ENCODE measurements at places on chromosomes 1 and 21. TPM values are rescaled to one million over a fixed set of nuclear protein-coding genes. Genes with fewer than 3 reads are reported as not detected.

DNA sequence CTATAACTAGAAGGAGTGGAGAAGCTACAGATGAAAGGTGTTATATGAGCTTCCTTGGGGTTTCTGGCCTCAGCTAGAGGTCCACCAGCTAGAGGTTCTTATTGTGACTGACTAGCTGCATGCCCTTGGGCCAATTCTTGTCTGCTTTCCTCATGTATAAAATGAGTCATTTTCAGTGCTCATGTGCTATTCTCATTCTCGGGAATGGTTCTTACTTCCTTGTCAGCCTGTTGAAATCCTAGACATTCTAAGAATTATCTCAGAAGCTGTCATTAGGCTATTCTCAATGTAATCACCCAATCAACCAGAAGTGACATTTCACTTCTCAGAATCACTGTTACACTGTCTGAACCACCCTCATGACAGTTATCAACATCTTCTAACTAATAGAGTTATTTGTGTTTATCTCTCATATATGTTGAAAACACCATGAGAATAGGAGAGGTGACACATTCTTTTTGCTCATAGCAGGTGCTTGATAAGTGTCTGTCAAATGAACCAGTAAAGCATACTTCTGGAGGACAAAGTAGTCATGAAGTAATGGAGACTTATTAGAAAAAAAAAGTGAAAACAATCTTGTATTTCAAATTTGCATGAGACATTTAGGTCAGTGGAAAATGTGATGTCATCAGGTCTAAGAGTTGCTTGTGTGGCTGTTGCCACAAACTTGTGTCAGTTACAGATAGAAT, 122.8 kb upstream of the IVNS1ABP start:
- H3K36me3 ChIP-seq, result no peaks in the 10 kb centered on the region
- no peak overlapping the region for H3K4me3 ChIP-seq
- peaks cover 20% of the 10 kb centered on the region for H3K4me1 ChIP-seq
- no peaks in the 10 kb centered on the region for H3K27me3 ChIP-seq
- no peak overlapping the region for H3K27ac ChIP-seq

GJA8 gene
- not detected for total RNA-seq

- peaks cover 25% of the 10 kb centered on the region for H3K27me3 ChIP-seq
- H3K4me3 ChIP-seq, result no peak within 1 kb of the TSS
- no peak within 1 kb of the TSS for H3K27ac ChIP-seq
- no peaks in the 10 kb centered on the region for H3K4me1 ChIP-seq
- H3K36me3 ChIP-seq, result no peaks in the 10 kb centered on the region
Measured at GRCh38 chr1:153375511-153375910, at the start of gene S100A12. Gene S100A12, minus strand, starts transcription at chr1:153375621. Its CDS starts 1,029 bp downstream, at chr1:153374592.

DNA sequence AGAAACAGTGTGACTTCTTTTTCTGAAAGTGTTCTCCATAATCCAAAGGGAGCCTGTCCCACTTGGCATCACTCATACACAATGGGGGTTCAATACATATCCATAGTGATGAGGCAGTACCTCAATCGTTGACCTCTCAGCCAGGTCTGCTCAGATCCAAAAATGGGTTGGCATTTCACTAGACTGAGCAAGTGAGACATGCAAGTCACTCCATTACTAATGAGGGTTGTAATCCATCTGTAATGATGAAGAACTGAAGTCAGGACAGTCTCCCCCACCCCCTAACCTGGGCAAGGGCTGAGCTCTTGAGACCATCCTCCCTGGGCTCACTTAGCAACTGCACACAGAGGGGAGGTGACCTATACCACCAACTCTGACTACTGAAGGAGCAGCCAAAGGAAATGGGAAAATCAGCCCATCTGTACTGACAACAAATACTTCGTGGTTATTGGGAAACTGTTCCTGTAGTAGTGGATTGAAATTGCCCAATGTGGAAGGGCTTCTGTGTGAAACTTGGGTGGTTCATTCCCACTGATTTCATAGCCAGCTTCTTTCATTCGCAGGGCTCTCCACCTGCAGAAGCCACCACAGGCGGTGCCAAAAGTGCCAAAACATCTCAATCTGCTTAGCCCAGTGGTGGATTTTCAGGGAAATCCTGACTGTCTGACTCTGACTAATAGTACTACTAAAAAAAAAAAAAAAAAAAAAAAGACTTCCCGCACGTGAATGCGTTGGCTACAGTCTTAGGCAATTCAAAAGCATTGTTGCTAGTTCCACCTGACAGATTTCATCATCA, 5.0 kb downstream of the NGF start:
- H3K36me3 ChIP-seq, result no peaks in the 10 kb centered on the region
- peak overlapping the region; percentile 88 for H3K27ac ChIP-seq
- H3K27me3 ChIP-seq, result peaks cover 8% of the 10 kb centered on the region
- H3K4me3 ChIP-seq, result peak overlapping the region; percentile 37

DNA sequence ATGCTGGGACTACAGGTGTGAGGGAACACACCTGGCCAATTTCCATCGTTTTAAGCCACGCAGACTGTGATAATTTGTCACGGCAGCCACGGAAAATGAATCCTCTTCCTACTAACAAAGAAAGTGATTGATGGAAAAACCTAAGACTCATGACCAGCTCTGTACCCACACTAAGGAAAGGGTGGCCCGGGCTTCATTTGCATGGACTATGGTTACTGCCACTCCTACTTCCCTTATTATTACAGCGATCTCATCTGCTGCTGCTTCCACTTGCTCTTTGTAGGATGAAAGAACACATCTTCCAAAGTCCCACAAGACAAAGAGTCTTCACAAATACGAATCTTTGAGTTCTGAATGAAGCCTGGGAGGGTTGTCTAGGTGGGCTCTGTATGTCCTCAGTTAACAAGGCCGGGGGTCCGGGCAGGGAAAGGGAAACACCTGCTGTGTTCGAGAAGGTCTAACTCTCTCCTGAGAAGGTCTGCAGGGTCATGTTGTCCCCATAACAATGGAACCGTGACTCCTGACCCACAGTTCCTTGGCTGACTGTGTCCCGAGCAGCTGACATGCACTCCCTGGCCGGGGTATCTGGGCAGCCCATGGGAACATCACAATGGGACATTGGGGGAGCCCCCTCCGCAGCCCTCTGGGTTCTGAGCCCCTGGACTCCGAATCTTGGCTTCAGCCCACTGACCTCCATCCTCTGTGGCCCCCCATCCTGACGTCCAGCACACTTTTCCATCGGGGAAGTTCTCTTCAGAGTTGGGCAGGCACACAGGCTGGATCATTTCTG, 13.3 kb upstream of the TFF1 start:
- no peak overlapping the region for H3K4me3 ChIP-seq
- H3K36me3 ChIP-seq, result no peaks in the 10 kb centered on the region
- no peak for DNase-seq
- no peaks in the 10 kb centered on the region for H3K4me1 ChIP-seq

PAPPA2 gene
- 0.41 TPM for total RNA-seq

PADI2 gene
- 0.49 TPM for total RNA-seq

DNA sequence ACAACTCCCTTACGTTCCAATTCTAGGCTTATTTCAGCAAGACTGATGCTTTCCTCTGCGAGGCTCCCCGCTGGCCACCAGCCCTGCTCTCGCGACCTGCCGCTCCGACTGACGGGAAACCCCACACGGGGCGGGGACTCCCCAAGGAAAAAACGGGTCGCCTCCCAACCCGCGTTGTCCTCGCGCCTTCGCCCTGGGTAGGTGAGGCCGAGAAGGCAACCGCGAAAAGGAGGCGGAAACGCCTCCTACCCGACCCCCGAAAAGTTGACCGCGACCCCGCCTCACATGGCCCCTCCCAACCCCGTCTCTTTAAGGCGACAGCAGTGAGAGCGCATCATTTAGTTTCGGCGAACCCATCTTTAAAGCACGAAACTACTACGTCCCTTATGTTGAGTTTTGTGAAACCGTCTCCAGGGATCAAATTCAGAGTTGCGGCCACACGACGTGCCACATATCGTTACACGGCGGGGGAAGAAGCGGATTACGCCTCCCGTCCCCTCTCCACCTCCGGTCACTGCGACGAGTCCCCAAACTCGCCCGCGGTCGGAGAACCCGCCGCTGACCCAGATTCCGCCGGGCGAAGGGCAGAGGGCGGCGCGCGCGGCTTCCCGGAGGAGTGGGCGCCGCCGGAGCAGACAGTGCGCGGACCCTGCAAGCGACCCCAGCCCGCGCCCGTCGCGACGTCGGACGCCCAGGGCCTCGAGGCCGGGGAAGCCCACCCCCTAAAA, 1.2 kb downstream of the ANP32E start:
- peaks cover 10% of the 10 kb centered on the region for H3K36me3 ChIP-seq
- peaks cover 34% of the 10 kb centered on the region for H3K4me1 ChIP-seq
- DNase-seq, result peak; percentile 85
- peak overlapping the region; percentile 99 for H3K27ac ChIP-seq

DNA sequence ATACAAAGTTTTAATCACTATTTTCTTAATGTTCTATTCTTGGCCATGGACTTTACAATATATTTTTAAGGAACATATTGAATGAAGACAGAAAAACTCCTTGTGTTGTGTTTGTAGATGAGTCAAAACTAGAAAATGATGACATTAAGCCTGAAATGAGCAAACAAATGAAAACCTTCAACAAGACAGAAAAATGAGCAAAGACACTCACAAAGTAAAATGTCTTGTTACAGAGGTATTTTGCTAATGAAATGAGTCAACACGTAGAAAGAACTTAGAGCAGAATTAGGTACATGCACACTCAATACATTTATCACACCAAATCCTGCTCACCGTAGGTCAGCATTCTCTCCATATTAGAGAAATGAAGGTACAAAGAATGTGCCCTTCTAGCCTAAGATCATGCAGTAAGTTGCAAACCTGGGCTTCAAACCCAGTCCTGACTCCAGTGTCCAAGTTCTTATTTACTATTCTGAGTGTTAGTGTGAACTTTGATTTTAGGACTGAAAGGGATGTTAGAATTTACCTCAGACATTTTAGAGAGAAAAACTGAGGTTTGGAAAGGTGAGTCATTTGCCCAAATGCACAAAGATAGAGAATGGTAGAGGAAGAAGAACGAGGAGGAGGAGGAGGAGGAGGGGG, 133.9 kb upstream of the SGIP1 start:
- no peaks in the 10 kb centered on the region for H3K36me3 ChIP-seq
- no peak overlapping the region for H3K4me3 ChIP-seq
- DNase-seq, result no peak
- no peak overlapping the region for H3K27ac ChIP-seq

DNA sequence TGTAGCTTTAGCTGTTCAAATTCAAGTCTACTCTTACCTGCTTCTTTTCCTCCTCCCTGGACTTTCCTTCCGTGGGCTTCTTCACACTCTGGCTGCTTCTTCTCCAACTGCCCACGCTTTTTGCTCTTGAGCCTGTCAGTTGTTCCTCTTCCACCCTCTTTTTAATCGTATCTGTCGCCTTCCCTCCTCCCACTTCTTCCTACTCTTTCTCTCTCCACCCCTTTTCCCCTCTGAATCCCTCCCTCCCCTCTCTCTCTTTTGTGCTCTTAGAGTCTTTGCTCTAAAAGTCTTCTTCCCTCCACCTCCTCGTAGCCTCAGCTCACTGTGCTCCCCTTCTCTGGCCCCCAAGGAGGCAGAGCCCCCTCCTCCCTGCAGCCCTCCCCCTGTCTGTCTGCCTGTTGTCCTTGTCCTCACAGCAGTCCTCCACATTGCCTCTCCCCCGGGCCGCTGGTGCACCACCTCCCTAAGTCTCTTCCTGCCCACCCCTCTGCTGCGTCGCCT, 12.9 kb upstream of the GJA5 start:
- no peaks in the 10 kb centered on the region for H3K27me3 ChIP-seq
- peak overlapping the region; percentile 50 for H3K4me3 ChIP-seq
- H3K36me3 ChIP-seq, result no peaks in the 10 kb centered on the region
- DNase-seq, result no peak
- H3K4me1 ChIP-seq, result peaks cover 57% of the 10 kb centered on the region

C1orf116 gene
- 0.74 TPM for total RNA-seq

- no peak for DNase-seq
- no peaks in the 10 kb centered on the region for H3K36me3 ChIP-seq
- H3K4me1 ChIP-seq, result no peaks in the 10 kb centered on the region
- no peak overlapping the region for H3K4me3 ChIP-seq
- no peak overlapping the region for H3K27ac ChIP-seq
- H3K27me3 ChIP-seq, result no peaks in the 10 kb centered on the region
Measured at GRCh38 chr1:55288245-55288644, 73.1 kb upstream of the USP24 start.

DNA sequence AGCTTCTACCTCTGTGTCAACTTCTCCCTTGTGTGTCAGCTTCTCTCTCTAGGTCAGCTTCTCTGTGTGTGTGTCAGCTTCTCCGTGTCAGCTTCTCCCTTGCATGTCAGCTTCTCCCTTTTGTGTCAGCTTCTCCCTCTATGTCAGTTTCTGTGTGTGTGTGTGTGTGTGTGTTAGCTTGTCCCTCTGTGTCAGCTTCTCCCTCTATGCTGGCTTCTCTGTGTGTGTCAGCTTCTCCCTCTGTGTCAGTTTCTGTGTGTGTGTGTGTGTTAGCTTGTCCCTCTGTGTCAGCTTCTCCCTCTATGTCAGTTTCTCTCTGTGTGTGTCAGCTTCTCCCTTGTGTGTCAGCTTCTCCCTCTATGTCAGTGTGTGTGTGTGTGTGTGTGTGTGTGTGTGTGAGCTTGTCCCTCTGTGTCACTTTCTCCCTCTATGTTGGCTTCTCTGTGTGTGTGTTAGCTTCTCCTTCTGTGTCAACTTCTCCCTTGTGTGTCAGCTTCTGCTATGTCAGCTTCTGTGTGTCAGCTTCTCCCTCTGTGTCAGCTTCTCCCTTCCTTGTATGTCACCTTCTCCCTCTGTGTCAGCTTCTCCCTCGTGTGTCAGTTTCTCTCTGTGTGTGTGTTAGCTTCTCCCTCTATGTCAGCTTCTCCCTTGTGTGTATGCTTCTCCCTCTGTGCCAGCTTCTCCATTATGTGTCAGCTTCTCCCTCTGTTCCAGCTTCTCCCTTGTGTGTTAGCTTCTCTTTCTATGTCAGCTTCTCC, 6.3 kb upstream of the UBXN10 start:
- DNase-seq, result no peak
- no peaks in the 10 kb centered on the region for H3K36me3 ChIP-seq
- no peak overlapping the region for H3K27ac ChIP-seq
- peaks cover 13% of the 10 kb centered on the region for H3K27me3 ChIP-seq
- H3K4me1 ChIP-seq, result no peaks in the 10 kb centered on the region

DNA sequence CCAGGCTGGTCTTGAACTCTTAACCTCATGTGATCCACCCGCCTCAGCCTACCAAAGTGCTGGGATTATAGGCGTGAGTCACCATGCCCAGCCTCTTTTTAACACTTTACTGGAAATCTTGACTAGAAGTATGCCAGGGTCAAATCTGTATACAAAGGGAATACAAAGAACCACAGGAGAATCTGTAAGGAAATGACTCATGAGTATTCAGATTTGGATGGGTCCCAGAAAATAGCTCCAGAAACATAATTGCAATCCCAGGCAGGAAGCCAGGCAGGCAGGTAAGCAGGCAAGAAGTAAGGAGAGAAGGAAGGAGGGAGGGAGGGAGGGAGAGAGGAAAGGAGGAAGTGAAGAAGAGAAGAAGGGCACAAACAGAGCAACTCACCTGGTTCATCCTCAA, 22.8 kb upstream of the TIAM1 start:
- DNase-seq, result no peak
- no peaks in the 10 kb centered on the region for H3K36me3 ChIP-seq
- no peaks in the 10 kb centered on the region for H3K4me1 ChIP-seq
- H3K27ac ChIP-seq, result no peak overlapping the region
- peaks cover 2% of the 10 kb centered on the region for H3K27me3 ChIP-seq

AMY1B gene
- not detected for total RNA-seq

GRCh38 chr1:229434641-229435051, 752 bp upstream of the ACTA1 start:
- H3K4me3 ChIP-seq, result peak overlapping the region; percentile 60
- H3K27me3 ChIP-seq, result peaks cover 55% of the 10 kb centered on the region
- H3K36me3 ChIP-seq, result peaks cover 4% of the 10 kb centered on the region
- H3K4me1 ChIP-seq, result peaks cover 64% of the 10 kb centered on the region
- peak; percentile 39 for DNase-seq

Data from left ventricle myocardium inferior (tissue), 1 donor.